Hepatocyte (in vitro differentiated cells): ENCODE measurements at places on chromosomes 4 and X. TPM values are rescaled to one million over a fixed set of nuclear protein-coding genes. Genes with fewer than 3 reads are reported as not detected.

TMEM31 gene
- polyA plus RNA-seq: 0.89 and 1.1 TPM in 2 replicates

SPON2 gene
- polyA plus RNA-seq: 1,210 and 1,380 TPM in 2 replicates

SPATA4 gene
- polyA plus RNA-seq: 1.1 TPM in 1 of 2 replicates, not detected in the other

GPM6B gene
- 6.8 and 10.2 TPM in 2 replicates for polyA plus RNA-seq

LDOC1 gene
- 137 and 164 TPM in 2 replicates for polyA plus RNA-seq

MAGEB1 gene
- polyA plus RNA-seq: not detected in 2 replicates
